ENCODE measurements at places on chromosomes 6 and 20.

- no peak for DNase-seq
Observed at GRCh38 chr6:117072781-117073180, 192.6 kb upstream of the VGLL2 start.

- DNase-seq, result no peak
Observed at GRCh38 chr6:64539917-64540316, 904.3 kb downstream of the PHF3 start.

- DNase-seq, result no peak
Observed at GRCh38 chr20:61024390-61024789, 227.7 kb upstream of the CDH4 start.

DNA sequence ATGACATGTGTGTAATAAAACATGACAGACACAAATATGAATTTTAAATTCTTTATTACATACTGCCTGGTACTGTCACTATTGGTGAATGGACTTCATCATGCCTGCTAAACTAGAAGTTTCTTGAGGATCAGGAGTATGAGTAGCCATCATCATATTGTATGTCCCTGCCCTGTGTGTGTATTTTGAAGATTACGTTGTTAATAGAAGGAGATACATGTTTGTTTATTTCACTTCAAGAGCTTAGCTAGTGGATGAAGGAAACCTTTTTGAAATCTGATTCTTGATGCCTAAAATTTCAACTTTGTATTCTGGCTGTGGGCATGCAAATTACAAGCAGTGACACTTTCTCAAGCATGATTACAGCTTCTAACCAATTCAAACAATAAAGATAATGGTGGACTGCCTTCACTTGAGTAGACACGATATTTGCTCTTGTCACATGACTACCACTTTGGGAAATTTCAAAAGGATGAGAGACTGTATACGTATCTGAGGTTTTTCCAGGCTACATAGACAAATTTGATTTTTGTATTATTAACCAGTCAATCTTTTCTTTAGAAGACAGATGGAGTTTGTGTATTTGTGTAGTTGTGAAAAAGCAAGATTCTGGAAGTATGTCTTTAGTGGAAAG, 3.5 kb downstream of the TBPL1 start:
- no peak for DNase-seq

DNA sequence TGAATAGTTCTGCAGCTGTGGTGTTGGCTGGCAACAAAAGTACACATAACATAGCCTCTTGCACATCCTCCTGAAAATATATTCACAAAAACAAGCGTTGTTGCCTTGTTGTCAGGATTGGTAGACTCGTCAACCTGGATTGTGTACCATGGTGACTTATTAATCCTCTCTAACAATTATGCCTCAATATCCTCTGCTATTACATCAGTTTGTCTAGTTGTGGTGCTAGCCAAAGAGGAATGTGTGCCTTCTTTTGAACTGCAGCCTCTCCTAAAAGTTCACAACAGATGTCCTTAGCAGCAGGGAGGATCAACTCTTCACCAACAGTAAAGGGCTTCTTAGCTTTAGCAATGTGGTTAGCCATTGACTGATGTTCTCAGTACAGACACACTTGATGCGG, 3.6 kb upstream of the SF3B5 start:
- no peak for DNase-seq

DNA sequence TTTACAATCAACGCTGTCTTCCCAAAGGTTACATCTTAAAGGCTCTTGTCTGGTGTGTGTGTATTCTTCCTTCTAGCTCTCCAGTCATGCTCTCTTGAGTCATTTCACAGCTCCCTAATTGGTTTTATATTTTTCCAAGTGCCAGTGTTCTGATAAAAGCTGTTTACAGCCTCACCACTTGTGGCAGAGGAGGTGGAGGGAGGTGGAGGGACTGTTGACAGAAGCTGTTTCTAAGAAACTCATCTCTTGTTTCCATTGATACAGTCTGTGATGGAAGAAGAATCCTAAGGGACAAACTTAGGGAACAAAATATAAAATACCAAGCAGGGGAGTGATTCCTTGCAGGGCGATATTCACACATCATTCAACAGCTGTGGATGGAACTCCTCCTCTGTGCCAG, 64.0 kb downstream of the QRSL1 start:
- no peak for DNase-seq

- DNase-seq, result no peak
Observed at GRCh38 chr6:49415358-49415757, 47.7 kb downstream of the MMUT start.

GRCh38 chr6:164167873-164168405, 753.4 kb downstream of the QKI start:
- no peak for DNase-seq

DNA sequence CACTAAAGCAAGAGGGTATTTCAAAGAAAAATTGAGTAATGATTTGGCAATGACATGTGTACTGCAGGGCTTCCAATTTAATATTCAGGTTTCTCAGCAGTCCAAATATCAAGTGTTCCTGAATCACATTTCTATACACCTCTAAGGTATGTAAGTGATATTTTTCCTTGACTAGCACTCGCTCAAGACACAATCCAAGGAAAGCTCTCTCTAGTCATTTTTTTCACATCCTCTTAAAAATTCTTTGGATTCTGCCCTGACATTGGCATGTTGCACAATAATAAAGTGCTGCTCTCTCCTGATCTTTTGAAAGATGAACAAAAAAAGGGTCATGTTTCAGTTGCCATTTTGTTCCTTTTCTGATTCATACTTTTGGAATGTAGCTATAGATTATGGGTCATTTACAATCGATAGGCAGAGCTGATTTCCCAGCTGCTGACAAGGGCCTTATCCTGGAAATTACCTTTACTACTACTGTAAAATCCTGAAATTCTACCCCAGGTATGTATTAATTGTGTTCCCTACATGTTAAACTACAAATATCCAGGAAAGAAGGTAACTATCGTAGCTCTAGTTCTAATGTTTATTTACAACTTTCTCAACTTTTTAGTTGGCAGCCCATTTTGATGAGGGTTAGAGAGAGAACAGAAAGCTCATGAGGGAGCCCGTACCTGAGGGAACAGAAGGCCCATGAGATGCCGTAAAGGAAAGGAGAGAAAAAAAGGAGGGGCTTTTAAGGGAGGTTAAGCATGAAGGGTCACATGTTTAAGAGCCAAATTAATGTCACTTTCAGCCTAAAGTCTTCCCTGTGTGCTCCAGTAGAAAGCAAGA, 22.2 kb upstream of the ADGRG6 start:
- DNase-seq, result no peak

DNA sequence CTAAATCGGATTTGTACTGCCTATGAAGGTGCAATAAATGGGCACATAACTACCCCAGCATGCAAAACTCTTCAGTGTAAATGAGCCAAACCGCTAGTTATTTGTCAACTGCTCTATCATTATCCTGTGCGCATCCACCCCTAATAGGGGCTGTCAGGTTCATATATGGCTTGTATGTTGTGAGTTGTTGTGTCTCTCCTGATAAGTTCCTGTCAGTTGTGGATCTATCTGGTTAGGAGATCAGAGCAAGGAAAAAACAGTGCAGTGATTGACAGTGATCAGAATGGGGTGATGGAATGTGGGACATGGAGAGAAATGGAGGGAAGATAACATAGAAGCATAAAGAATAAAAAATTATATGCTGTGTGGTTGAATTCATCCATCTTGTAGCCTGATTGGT, 686.9 kb upstream of the ID4 start:
- no peak for DNase-seq

DNA sequence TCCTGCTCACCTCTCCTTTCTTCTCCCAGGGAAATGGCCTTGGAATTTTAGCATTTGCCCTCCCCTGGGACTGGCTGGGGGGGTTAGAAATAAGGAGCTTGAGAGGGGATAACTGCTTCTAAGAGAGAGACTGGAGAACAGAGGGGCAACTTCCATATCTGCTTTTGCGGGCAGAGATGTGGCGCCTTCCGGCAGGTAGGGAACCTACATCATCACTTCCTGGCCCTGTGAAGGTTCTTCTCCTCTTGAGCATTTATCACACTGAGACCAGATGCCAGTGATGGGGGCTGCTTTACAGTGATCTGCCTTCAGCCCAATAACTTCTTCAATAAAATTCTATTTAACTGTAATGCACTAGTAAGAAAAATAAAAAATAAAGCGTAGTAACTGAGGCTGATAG, 48.1 kb downstream of the TBC1D7 start:
- DNase-seq, result no peak

Measured in activated naive CD8-positive, alpha-beta T cell treated with anti-CD3 and anti-CD28 coated beads for 36 hours (primary cell).